ENCODE measurements at places on chromosomes 1 and 21.

DNA sequence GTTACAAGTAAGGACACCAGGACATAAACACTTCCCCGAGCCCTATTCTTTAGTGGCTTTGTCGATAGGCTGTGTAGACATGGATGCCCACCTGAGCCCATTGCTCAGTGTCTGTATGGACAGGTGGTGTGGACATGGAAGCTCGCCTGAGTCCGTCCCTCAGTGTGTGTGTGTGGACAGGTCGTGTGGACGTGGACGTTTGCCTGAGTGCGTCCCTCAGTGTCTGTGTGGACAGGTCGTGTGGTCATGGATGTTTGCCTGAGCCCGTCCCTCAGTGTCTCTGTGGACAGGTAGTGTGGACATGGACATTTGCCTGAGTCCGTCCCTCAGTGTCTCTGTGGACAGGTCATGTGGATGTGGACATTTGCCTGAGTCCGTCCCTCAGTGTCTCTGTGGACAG, 38.7 kb upstream of the COL6A2 start:
- no peak for DNase-seq

- no peak for DNase-seq
These were observed 65.9 kb downstream of the NDUFS5 start for GRCh38 chr1:39091845-39092645.

DNA sequence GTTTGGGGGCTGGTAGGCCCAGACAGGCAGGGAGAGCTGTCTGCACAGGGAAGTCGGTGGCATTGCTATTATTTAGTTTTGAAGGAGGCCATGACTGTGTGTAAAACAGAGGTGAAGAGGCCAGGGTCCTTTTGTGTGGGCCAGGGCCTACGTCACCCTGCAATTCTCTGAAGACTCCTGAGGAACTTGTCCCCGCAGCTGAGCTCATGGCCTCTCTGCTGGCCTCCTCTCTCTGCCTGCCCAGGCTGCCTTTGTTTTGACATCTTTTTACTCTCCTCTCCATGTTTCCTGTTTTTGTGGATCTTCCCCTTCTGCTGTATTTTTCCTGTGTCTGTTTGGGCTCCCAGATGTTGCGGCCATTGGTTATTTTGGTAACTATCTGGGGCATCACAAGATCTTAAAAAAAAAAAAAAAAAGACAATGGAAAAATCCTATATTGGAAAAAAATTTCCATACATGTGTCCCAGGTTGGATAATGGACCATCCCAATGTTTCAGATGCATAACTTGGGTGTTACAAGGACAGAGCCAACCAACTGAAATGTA, 280.7 kb downstream of the RPS6KC1 start:
- no peak for DNase-seq

GRCh38 chr1:220274251-220274855, 2.1 kb upstream of the RAB3GAP2 start:
- DNase-seq, result no peak

- no peak for DNase-seq
These were observed 13.9 kb downstream of the OR14I1 start for GRCh38 chr1:248688527-248689298.

DNA sequence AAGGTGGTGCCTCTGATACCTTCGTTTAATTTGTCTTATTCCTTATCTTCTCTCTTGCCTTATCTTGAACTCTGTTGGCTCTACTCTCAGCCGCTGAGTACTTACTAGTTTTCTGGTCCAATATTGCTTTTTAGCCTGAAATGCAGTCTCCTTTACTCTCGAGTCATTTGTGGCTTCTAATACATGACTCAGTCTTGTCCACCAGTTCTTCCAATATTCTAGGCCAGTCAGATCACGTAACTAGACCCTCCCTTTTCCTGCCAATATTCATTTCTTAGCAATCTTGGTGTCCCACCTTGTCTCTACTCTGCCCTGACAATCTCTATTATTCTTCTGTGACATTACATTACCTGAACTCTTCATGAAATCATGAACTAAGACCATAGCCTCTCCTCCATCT, 555.8 kb downstream of the DPYD start:
- no peak for DNase-seq

GRCh38 chr1:207659545-207660153, 14.7 kb downstream of the CR1L start:
- DNase-seq, result no peak

DNA sequence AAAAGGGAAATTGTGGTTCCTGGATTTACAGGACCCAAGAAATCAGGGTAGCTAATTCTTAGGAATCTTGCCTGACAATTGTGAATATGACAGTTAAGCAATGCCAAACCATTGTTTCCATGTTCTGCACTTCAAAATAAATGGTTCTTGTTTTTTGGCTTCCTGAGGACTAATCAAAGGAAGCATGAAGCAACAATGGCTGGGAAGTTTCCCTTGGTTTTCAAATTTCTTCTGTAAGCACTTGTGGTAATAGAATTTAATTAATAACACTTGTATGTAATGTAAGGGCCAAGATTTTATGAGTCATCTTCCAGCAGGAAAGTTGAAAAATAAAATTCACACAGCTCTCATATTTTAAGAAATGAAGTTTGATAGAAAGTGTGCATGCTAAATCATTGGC, 31.7 kb downstream of the JAM2 start:
- no peak for DNase-seq

DNA sequence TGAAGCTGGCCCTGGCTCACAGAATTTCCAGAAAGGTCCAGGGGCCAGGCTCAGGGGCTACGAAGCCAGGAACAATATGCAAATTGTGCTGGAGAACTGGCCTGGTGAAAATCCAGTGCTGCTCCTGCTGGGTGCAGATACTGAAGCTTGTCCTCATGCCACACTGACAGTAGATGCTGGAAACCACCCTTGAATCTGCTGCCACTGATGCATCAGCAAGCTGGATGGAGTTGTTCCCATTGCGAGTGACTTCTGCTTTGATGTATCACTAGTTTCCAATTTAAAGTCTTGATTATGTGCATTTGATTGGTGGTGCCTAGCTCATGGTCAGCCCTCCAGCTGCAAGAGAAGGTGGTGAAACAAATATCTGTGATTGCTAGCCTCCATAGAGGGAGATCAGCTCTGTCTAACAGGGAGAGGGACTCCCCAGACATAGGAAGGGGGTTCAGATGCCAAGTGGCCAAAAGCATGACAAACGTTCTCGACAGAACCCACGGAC, 11.0 kb upstream of the KIAA0040 start:
- DNase-seq, result no peak

- no peak for DNase-seq
These were observed 40.3 kb upstream of the RUNX3 start for GRCh38 chr1:24970399-24970753.

DNA sequence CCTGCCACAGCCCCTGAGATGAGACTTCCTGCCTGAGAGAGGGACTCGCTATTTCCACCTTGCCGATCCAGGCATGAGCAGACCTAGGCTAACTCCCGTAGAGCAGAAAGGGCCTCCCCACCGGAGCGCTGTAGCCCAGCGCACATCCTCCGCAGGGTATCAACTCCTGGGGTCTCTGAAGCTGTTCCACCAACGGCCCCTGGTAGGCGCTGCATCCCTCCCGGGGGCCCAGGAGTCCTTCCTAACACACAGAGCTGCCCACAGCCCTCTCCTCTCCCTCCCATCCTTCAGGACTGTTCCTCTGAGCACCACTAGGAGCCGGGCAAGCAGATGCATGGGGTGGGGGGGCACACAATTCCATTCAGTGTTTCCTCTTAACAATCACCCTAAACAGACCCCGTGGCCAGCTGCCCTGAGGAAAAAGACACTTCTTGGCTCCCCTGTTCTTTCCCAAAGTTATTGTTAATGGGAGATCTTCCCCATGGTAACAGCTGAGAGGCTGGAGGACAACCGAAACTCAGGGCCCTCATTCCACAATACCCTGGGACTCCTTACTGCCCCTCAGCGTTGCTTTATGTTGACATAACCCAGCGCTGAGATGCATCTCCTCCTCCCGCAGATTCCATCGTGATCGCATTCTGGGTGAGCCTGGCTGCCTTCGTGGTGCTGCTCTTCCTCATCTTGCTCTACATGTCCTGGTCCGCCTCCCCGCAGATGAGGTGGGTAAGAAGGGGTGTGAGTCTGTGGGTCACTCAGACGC, 7.5 kb downstream of the MRAP start:
- DNase-seq, result no peak

- DNase-seq, result no peak
These were observed 126.6 kb downstream of the KCNT2 start for GRCh38 chr1:196481616-196482015.

DNA sequence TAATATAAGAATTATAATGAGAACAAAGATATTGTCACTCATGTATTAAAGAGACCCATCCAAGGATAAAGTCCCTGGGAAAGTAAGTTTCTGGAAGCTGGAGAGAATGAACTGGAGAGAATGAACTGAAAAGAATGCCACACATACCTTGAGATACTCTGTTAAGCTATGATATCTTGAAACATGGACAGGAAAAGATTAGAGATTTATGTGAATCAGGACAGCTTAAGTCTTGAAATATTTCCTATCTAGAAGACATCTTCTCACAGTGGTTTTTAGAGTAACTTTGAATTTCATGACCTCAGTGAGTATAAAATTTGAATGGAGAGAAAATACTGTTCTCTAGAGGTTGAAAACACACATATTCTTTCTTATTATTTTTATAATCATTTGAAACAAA, 201.3 kb upstream of the HMCN1 start:
- DNase-seq, result no peak

GRCh38 chr1:167714098-167714438, 7.7 kb upstream of the MPZL1 start:
- DNase-seq, result no peak

- no peak for DNase-seq
These were observed 543.3 kb downstream of the LRRIQ3 start for GRCh38 chr1:73654714-73655113.

- DNase-seq, result no peak
These were observed 52.7 kb upstream of the SYNC start for GRCh38 chr1:32755098-32755809.

- DNase-seq, result no peak
These were observed 92.0 kb upstream of the HAO2 start for GRCh38 chr1:119276558-119276957.

- DNase-seq, result no peak
These were observed 16.4 kb downstream of the TCEANC2 start for GRCh38 chr1:54069791-54070170.

- no peak for DNase-seq
These were observed 30.8 kb downstream of the TRIM67 start for GRCh38 chr1:231192620-231193163.

GRCh38 chr1:198291036-198291435, 134.2 kb downstream of the NEK7 start:
- no peak for DNase-seq

DNA sequence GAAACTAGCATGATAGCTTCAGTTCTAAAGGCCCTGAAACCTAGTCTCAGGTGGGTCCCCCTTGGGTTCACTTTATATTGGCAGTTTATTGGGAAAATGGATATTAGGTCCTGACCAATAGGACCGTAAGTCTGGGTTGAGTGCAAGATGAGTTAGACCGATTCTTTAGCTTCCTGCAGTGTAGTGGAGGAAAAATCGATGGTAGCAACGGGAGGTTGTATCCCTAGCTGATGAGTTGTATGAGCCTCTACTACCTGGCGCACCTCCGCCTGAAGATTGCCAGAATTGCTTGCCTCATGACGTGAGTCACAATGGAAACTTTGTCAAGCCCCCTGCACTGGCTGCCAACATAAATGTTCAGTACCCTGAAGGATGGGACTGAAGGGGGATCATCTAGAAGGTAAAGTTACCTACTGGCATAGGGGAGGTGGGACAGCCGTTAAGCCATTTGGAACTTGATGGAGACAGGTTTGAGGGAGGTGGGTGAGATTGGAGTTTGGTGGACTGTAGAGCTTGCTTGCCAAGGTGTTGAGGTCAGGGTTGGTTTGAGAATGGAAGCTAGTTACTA, 3.9 kb downstream of the RCC1 start:
- no peak for DNase-seq

- no peak for DNase-seq
These were observed 8.5 kb downstream of the GNG12 start for GRCh38 chr1:67824766-67825165.

GRCh38 chr1:201217851-201218250, 27.2 kb downstream of the IGFN1 start:
- no peak for DNase-seq

Data from stimulated activated CD4-positive, alpha-beta T cell treated with anti-CD3 and anti-CD28 coated beads, Interleukin-15, amount 100 ng/mL, for 1 hour (primary cell).